ENCODE measurements at places on chromosomes 16 and 17.

GRCh38 chr17:2860045-2860444, 63.8 kb downstream of the RAP1GAP2 start:
- no peak for ATAC-seq

DNA sequence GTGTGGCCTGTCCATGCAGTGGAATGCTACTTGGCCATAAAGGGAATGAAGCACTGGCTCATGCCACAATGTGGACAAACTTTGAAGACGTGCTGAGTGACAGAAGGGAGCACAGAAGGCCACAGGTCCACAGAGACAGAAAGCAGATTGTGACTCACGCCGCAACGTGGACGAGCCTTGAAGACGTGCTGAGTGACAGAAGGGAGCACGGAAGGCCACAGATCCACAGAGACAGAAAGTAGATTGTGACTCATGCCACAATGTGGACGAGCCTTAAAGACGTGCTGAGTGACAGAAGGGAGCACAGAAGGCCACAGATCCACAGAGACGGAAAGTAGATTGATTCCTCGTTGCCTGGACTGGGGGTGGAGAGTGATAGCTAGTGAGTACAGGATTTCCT, 19.2 kb downstream of the ZC3H18 start:
- no peak for ATAC-seq

DNA sequence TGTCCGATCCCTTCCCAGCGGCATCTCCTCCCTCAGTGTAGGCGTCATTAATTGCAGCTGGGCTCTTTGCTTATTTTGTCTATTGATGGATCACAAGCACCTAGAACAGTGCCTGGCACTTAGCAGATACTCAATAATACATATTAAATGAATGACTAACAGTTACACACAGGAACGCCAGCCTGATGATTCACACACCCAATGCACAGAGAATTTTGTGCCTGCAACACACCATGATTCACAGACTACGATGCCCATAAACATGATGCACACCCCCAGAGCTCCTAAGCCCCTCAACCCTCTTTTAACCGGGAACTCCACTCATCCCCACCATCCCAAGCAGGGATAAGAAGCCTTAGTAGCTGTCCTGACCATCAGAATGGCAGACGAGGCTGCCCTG, 66.6 kb upstream of the TMEM97 start:
- no peak for ATAC-seq

- no peak for ATAC-seq
These were observed 14.0 kb downstream of the GDE1 start for GRCh38 chr16:19507867-19508266.
